ENCODE measurements at places on chromosomes 5 and 9.

- no peak for DNase-seq
These were observed 1844.3 kb downstream of the MAT2B start for GRCh38 chr5:165349735-165350134.

- no peak for DNase-seq
These were observed 252.9 kb downstream of the MAN2A1 start for GRCh38 chr5:109942646-109943045.

- no peak for DNase-seq
These were observed 84.4 kb upstream of the KLF9 start for GRCh38 chr9:70498866-70499265.

DNA sequence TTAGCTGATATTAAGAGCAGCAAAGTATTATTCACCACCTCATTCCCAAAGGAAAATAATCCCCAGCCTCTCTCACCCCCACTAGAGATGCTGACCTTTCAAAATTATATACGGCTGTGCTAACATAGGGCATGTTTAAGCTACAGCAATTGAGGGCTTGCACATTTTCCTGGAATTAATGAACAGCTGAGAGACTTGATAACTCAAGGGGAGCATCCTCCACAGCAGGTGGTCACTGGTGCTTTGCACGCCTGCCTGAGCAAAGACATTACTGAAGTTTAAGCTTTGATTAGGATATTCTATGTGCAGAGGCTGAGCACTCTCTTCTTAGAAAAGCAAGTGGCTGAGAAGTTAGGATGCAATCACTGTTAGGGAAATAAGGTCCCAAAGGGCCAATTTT lies 230.9 kb downstream of the FAM114A2 start:
- no peak for DNase-seq

GRCh38 chr5:65828022-65828896 lies 98.1 kb upstream of the ERBIN start:
- no peak for DNase-seq

- no peak for DNase-seq
These were observed 101.6 kb downstream of the CDH12 start for GRCh38 chr5:22751536-22751935.

DNA sequence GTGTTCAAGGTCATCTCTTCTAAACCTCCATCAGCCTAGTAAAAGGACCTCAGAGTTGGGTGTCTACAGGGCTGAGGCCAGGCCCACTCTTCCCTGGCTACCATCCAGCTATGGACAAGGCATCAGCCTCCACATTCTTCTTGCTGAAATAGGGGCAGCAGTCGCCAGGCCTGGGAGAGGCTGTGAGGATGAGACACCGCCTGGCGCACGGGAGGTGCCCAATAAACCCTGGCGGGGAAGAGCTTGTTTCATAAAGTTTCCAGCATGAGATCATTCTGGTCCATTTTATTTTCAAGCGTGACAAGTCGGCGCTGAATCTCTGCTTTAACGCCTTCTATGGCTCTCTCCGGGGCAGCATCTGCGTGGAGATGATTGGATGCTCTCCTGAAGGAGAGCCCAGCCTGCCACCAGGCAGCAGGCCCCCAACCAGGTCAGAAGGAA lies 153.4 kb downstream of the OLFM1 start:
- no peak for DNase-seq

GRCh38 chr9:78592811-78593210 lies 295.9 kb downstream of the PSAT1 start:
- no peak for DNase-seq

DNA sequence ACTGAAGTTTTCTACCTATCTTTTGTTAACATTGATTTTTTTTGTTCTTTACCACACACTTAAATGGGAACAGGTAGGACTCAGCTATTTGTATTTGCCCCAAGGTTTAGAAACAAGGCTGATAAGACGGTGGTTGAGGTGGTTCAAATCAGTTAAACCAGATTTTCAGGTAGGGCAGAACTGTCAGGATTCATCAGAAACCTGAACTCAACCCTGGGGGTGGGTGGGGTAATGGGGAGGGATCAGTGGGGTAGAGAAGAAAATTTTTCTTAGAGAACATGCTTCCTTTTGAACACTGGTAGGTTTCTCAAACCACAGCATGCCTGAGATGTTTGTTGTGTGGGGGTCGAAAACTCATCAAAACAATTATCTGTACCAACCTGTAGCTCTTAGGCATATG lies 113.0 kb downstream of the BASP1 start:
- DNase-seq: no peak

DNA sequence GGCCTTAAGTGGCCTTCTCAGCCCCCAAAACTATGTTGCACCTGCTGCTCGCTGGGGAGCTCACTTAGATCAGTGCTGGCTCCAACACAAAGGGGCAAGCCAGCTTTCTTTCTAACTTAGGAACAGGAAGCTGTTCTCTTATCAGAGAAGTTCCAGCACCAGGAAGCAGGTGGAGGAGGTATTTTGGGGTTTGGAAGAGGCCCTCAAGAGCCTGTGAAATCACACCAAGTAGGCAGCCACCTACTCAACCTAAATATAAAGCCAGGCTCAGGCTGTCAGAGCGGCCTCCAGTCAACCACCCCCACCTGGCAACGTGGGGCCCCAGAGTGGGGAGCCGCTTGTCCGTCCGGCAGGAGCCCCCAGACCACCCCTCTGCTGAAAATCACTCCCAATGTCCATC lies 152.8 kb downstream of the OLFM1 start:
- no peak for DNase-seq

DNA sequence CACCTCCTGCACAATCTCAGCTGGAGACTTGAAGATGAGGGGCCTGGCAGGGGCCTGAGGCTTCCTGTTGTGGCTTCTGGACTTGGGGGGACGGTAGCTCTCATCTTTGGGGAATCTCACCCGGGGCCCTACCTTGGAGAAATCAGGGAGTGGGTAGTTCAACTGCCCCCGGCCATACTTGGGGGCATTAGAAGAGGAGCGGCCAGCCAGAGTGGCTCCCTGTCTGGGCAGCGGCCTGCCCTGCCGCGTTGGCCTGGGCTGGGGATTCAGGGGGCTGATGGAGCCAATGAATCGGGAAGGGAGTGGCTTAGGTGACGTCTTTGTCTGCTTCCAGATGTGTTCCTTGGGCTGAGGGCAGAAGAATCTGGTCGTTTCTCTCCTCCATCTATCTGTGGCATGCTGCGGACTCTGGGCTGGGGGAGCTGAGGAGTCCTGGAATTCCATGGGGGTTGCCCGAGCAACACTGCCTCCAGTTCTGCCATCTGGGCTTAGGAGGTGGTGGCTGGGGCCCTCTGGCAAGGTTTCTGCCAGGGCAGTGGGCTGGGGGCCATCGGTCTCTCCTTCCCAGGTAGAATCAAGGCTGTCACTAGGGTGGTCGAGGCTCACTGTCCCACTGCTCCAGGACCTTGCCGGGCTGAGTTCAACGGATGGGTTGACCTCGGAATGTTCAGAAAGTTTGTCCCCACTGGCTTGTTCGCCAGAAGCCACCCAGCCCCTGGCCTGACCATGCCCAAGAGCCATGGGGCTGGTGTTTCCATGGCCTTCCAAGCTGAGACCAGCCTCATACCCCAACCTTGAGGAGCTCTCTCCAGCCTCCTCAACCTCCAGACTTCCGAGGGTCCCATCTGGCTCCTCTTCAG lies 11.0 kb downstream of the AKNA start:
- DNase-seq: no peak

DNA sequence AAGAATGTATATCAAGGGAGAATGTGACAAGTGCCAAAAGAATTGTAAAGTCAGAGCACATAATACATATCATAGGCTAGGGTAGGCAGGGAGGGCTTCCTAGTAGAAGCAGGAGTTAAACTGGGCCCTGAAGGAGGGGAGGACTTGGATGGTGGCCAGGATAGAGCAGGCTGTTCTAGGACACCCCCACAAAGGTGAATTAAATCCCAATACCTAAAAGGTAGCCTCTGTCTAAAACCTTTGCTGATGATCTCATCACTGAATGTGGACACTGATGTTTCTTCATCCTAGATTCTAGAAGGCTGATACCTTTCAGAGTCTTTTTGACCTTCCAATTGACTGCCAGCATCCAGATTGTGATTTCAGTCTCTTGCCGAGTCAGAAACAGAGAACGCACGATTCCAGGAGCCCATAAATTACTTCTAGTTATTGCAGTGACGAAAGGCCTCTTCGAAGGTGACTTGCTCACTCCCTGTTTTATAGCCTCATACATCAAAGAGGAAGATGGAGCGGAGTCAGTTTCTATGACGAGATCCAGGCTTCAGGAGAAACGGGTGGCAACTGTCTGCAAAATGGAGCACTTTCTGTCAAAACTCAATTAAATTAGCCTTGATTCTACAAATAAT lies 43.2 kb downstream of the KIF4B start:
- DNase-seq: no peak

DNA sequence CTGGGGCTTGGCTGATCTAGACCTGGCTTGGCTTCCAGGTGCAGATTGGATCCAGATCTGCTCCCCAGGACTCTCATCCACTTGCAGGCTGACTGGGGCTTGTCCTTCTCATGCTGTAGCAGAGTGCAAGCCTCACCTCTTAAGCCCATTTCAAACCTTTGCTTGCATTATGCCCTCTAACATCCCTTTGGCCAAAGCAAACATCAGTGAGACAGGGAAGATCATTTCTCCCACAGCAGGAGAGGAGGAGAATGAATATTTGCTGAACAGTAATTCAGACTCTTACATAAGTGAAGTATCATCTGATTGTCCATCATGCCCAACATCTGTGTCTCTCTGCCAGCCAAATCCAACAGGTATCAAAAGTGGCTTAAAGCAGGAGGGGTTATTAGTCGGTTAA lies 194.9 kb downstream of the C9orf152 start:
- DNase-seq: no peak
